ENCODE measurements at places on chromosomes 6 and 20.

DNA sequence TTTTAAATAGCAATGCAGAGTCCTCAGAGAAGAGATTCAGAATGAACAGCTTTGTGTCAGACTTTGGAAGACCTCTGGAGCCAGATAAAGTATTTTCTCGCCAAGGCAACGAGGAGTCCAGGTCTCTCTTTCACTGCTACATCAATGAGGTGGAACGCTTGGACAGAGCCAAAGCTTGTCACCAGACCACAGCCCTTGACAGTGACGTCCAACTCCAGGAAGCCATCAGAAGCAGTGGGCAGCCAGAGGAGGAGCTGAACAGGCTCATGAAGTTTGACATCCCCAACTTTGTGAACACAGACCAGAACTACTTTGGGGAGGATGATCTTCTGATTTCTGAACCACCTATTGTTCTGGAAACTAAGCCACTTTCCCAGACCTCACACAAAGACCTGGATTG is 55.5 kb downstream of the MRAP2 start:
- DNase-seq: no peak

DNA sequence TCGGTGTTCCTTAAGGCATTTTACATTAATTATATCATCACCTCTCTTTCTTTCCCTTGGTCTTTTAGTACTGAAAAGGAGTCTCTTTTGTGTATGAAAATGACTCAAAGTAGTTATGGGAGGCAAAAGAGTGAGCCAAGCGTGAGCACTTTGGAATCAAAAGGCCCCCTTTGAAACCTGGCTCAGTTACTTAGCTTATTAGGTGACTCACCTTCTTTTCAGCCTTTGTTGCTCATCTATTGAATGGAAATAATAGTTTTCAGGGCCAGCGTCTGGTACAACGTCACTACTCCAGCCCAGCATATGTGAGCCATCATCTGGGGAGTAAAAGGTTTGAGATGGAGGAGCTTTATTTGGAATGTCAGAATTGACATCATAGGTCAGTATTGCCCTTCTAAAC is 147.4 kb upstream of the SCGN start:
- no peak for DNase-seq

- no peak for DNase-seq
Observed at GRCh38 chr6:118932421-118932820, 2.5 kb downstream of the MCM9 start.

DNA sequence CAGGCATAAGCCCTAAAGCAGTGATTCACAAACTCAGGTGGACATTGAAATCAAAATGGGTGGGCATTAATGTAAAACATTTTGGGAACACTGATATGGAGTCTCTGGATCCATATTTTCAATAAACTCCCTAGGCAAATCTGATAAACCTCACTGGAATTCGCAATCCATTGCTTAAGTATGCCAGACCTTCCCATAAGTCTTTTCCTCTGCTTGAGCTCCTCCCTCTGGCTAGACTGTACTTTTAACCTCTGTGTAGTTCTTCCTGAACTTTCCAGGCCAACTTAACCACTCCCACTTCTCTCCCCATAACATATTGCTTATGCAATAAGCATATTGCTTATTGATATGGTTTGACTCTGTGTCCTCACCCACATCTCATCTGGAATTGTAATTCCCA is 629.7 kb upstream of the IMPG1 start:
- no peak for DNase-seq

- DNase-seq: no peak
Observed at GRCh38 chr6:154429711-154430110, 73.1 kb upstream of the IPCEF1 start.

DNA sequence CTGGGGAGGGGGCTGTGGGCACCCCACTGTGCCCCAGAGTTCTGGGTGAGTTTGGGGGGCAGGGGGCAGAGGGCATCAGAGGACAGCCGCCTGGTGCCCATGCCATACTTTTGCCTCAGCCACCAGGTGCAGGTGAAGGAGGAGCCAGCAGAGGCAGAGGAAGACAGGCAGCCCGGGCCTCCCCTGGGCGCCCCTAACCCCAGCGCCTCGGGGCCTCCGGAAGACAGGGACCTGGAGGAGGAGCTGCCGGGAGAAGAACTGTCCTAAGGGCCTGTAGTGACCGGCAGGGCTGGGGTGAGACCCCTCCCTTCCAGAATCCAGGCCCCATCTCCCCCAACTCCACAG is 39.6 kb upstream of the MDFI start:
- DNase-seq: no peak

- DNase-seq: no peak
Observed at GRCh38 chr6:160248538-160248937, 10.1 kb downstream of the SLC22A2 start.

DNA sequence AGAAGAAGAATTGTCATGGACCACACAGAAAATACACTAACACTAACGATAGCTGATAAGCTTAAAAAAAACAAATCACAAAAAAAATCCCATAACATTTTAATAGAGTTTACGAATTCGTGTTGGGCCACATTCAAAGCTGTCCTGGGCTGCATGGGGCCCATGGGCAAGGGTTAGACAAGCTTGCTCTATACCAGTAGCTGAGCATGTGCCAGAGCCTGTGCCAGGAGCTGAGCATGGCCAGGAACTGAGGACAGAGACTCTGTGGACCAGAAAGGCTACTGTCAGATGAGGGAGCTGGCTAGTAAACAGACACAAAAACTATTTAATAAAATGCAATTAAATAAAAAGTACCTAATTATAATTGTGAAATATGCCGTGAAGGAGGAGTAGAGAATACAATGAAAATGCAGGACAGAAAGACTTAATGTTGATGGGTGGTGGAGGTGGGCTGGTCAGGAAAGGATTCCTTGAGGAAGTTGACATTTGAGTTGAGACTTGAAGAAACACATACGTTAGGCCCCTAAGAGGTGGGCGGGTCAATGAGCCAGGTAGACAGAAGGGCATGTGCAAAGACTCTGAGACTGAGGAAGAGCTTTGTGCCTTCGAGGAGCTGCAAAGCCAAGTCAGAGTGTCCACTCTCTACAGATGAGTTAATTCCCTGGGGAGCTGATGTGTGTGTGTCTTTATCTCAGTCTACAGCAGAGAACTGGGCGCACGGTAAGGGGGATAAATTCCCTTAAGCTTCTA is 66.1 kb downstream of the JPH2 start:
- DNase-seq: no peak

GRCh38 chr20:41248368-41249024 is 69.0 kb downstream of the ZHX3 start:
- no peak for DNase-seq

GRCh38 chr6:11224966-11225463 is 7.5 kb downstream of the NEDD9 start:
- no peak for DNase-seq

GRCh38 chr6:131678442-131678841 is 22.8 kb downstream of the OR2A4 start:
- DNase-seq: no peak

DNA sequence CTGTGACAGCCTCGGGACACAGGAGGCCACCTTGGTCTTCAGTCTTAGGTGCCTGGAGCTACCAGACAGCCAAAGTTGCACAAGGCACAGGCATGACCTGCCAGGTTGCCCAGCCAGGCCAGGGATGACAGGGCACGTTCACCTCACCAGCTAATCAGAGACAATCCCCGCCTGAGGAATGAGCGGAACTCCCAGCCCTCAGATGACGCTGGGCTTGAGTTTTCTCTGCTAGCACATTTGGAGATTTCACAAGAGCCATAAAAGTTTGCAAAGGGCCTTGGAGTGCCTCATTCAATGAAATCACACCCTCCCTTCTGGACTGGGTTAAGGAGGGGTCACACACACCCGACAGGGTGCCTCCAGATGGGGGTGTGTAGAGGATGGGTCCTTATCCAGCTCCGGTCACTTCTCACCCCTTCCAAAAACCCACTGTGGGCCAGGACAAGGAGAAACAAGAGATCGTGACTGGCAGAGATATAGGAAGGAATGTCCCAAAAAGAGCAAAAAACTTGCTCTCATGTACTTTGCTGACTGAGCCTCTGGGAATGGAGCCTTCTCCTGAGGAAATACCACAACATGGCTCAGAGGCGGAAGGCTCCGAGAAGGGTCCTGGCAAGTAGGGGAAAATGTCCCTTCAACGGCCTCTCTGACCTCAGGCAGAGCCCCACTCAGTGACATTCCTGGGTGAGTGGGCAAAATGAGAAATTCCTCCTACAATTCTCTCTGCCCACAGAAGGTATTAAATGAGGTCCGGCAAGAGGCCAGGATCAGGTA is 121.6 kb downstream of the ISM1 start:
- no peak for DNase-seq

GRCh38 chr6:71287038-71287437 is 1.6 kb upstream of the OGFRL1 start:
- DNase-seq: no peak

DNA sequence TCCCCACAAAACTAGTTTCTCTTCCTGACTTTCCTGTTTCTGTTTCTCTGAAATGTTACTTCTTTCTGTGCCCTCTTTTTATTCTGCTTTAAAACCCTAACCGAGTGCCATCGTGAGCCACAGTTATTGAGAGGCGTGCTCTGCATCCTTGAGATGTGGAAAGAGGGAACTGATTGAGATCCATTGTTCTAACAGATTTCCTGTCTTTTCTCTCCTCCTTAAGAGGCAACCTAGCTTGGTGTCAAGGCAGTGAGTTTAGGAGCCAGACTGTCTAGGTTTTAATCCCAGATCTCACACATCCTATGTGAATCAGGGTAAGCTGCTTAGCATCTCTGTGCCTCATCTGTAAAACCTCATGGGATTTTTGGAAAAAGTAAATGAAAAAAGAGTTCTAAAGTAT is 57.5 kb downstream of the SNX9 start:
- DNase-seq: no peak

- no peak for DNase-seq
Observed at GRCh38 chr6:140204154-140204553, 829.7 kb upstream of the CITED2 start.

DNA sequence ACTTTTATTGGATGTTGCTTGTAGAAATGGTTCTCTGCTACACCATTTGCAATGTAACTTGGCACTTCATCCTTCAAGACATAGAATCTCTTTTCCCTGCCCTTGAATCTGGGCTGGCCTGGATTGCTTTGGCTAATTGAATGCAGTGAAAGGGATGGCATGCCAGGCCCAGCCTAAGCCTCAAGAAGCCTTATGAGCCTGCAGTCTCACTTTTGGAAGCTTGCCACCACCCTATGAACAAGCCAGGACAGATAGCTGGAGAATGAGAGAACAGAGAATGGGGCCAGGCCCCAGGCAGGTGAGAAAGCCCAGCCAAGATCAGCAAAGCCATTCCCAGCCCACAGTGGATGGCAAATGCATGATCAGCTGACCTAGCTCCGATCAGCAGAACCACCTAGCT is 350.7 kb upstream of the RNF24 start:
- DNase-seq: no peak

GRCh38 chr6:13175087-13175486 is 153.2 kb downstream of the TBC1D7 start:
- no peak for DNase-seq

DNA sequence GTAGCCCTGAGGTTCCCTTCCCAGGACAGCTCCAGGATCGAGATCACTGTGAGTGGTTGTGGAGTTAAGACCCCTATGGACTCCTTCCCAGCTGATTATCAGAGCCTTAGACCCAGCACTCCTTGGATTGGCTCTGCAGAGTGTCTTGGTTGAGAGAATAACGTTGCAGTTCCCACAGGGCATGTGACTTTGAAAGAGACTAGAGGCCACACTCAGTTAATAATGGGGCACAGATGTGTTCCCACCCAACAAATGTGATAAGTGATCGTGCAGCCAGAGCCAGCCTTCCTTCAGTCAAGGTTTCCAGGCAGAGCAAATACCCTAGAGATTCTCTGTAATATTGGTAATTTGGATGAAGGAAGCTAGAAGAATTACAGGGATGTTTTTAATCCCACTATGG is 5.2 kb upstream of the BTN2A2 start:
- DNase-seq: no peak

- DNase-seq: no peak
Observed at GRCh38 chr20:23415959-23416583, 5.2 kb downstream of the NAPB start.

GRCh38 chr20:64065974-64066343 is 3.0 kb downstream of the TCEA2 start:
- DNase-seq: peak; percentile 85

GRCh38 chr6:75171567-75171966 is 34.3 kb downstream of the COL12A1 start:
- DNase-seq: no peak

DNA sequence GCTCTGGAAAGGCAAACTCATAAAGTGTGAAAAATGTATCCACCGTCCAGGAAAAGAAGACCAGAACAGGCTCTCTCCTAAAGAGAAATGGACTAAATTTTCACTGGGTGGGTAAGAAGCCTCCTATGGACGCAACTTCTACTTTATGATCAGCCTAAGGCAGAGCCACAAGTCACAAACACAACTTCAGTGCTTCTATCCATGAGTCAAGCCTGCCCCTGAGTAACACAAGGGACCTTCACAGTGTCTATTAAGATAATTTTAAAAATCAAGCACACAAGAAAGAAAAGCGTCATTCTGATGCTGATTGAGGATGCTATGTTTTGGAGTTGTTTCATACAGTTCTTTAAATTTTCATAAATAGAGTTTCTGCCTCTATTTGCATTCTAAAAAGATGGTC is 601.7 kb upstream of the ARID1B start:
- no peak for DNase-seq

- no peak for DNase-seq
Observed at GRCh38 chr20:37417617-37418467, 71.9 kb downstream of the SRC start.

- DNase-seq: no peak
Observed at GRCh38 chr6:34233867-34234266, 2.8 kb upstream of the HMGA1 start.

- DNase-seq: no peak
Observed at GRCh38 chr6:148235446-148235845, 107.2 kb upstream of the SASH1 start.

GRCh38 chr20:39563349-39563748 is 601.2 kb downstream of the DHX35 start:
- peak; percentile 13 for DNase-seq

GRCh38 chr6:78243519-78243918 is 590.7 kb downstream of the MEI4 start:
- no peak for DNase-seq

DNA sequence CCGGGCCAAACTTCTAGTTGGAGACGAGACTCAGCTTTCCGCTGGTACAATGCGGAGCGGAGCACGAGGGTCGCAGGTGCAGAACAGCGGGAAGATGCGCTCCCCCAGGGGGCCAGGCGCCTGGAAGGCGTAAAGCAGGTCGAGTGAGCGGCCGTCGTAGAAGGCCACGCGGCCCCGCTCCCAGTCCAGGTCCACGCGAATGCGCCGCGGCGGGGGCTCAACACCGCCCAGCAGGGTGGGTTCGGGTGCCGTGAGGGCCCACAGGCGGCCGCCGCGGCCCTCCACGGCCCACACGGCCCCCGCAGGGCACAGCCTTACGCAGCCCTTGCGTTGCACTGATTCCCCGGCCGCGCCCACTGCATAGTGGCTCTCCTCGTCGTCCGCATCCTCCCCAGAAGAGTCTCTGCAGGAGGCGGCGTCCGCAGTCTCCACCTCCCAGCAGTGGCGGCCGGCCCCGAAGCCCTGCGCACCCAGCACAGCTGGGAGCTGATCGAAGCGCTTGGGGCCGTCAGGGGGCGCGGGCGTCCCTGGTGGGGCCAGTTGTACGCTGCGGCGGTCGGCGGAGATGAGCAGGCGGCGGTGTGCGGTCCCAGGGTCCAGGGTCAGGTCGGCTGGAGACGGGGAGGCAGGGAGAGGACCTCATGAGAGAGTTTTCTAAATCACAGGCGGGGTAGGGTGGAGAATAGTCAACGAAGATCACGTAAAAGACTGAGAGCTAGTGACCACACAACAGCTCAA is 4.3 kb downstream of the PPP1R11 start:
- no peak for DNase-seq

Measured in GM12864 (cell line).